Activated CD8-positive, alpha-beta T cell treated with anti-CD3 and anti-CD28 coated beads, Interleukin-2, amount 10 ng/mL, durations not matched to agents 7 days and 5 days (primary cell): ENCODE measurements at places on chromosomes 7 and 10. TPM values are rescaled to one million over a fixed set of nuclear protein-coding genes. Genes with fewer than 3 reads are reported as not detected.

GRCh38 chr10:36067748-36068147, 425.7 kb upstream of the FZD8 start:
- DNase-seq = no peak

DNA sequence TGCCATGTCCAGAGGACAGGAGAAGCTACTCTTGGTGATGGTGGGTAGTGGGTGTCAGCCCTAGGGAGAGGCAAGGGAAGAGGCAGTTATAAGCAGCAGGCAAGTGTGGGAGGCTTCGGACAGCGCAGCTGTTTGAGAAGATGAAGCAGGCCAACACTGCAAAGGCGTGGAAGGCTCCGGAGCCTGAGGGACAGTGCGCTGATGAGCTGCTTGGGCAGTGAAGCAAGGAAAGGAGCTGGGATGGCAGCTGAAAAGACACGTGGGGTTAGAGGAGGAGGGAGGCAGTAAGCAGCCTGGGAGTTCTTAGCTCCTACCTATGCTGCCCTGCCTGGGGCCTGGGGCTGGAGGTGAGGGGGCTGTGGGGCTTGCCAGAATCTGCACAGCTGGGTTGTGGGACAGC, 50.1 kb upstream of the CRTAC1 start:
- no peak for DNase-seq

AGR3 gene
- not detected for total RNA-seq

DNA sequence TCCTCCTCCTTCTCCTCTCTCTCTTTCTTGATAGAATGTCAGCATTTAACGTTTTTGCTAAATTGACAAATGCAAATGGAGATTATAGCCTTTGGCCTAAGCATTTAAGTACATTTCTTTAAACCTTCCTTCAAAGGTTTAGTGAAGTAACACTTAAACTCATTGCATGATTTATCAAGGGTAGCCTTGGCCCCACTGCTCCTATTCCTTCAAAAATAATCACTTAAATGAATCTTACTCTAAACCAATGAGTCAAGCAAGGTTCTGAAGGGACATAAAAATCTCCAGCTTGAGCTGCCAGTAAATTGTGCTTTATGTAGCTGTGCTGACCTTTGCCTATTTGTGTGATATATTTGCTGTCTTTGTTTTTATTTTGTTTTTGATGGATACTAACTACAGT, 358.5 kb upstream of the AKR1E2 start:
- DNase-seq = no peak

- no peak for DNase-seq
These were observed 18.2 kb upstream of the TSPAN33 start for GRCh38 chr7:129126314-129126713.

DNA sequence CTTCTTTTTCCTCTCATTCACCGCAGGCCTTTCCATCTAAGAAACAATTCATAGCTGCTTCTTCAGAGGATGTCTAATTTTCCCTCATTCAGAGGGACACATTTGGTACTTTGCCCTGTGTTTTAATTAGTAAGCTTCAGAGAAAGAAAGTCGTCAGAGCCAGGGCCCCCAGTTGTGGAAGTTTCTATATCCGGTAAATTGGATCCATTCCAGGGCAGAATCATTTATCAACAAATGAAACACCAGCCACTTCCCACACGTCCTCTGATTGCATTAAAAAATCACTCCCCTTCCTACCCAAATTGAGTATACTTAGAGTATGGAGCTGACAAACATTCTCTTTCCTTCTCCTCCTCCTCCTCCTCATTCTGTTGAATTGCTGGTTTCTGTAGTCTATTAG, 205.8 kb upstream of the HDAC9 start:
- no peak for DNase-seq

MKRN1 gene
- 51.5 TPM for total RNA-seq

KBTBD2 gene
- 37.8 TPM for total RNA-seq

GRCh38 chr10:33115738-33116719, 158.0 kb upstream of the ITGB1 start:
- DNase-seq = peak; percentile 39

DNA sequence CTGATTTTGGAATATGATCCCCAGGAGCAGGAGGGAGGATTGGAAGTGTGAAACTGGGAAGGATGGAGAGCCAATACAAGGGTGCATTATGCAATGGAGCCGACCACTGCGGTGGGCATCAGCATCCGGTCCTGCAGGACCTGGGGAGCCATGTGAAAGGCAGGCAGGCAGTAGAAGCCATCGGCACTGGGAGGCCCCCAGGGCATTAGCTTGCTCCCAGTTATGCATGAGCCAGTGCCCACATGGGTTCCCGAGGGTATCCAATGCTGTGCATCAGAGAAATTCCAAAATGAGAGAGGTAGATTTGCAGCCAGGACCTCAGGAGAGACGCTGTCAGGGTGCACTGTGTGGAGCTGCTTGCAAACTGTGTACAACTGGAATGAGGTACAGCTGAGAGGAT, 8.7 kb upstream of the KCP start:
- DNase-seq = no peak

GRCh38 chr10:57689596-57690297, 577.9 kb downstream of the IPMK start:
- no peak for DNase-seq

DNA sequence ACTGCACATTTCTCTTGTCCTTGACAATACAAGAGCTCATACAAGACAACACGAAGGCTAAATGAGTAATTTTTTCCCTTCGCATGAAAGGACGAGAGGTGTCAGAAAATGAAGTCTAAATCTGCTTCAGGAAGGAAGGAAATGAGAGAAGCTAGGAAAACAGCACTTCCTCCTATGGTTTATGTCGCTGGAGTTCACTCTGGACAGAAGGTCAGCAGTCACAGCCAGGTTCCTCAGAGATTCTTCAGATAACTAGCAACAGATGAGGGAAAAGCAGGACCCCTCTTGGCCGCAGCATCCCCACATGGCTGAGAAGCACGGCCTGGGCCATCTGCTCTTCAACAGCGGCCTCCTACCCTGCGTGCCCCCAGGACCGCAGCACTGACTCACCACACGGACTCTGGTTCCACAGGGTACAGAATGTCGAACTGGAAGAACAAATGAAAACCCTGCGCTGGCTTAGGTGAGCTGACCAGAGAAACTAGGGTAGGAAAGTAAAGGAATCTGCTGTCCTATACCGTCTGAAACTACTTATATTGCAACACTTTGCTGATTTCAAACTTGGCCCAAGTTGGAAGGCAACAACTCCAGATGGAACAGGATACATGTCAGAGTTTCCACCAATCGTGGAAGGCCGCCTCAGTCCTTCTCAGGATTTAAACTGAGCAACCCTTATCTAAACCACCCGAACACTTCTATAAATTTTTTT, 26.3 kb downstream of the DNMBP start:
- DNase-seq = no peak

DNA sequence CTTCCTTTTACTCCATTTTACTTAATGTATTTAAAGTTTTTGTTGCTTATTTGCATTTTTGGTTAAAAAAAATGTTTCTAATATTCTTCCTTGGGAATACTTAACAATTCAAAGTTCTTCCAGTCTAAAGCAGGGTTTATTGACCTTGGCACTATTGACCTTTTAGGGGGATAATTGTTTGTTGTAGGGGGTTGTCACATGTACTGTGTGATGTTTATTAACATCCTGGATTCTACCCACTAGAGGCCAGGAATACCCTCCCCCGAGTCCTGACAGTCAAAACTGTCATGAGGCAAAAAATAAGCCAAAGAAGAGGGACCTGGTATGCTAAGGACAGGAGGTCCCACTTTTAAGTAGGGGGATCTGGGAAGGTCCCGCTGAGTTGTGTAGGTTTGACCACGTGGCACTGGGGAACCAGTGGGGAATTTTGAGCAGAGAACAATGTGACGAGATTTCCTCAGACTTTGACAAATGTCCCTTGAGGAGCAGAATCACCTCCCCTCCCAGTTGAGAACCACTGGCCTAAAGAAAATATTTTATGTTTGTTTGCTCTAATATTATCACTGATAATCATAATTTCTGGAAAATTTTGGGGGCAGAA, 178.3 kb upstream of the PRR15 start:
- DNase-seq = no peak

- no peak for DNase-seq
These were observed 154.1 kb upstream of the MTPN start for GRCh38 chr7:136131304-136131630.

NODAL gene
- not detected for total RNA-seq

- DNase-seq = no peak
These were observed 325.4 kb downstream of the GLRX3 start for GRCh38 chr10:130461631-130462030.

DNA sequence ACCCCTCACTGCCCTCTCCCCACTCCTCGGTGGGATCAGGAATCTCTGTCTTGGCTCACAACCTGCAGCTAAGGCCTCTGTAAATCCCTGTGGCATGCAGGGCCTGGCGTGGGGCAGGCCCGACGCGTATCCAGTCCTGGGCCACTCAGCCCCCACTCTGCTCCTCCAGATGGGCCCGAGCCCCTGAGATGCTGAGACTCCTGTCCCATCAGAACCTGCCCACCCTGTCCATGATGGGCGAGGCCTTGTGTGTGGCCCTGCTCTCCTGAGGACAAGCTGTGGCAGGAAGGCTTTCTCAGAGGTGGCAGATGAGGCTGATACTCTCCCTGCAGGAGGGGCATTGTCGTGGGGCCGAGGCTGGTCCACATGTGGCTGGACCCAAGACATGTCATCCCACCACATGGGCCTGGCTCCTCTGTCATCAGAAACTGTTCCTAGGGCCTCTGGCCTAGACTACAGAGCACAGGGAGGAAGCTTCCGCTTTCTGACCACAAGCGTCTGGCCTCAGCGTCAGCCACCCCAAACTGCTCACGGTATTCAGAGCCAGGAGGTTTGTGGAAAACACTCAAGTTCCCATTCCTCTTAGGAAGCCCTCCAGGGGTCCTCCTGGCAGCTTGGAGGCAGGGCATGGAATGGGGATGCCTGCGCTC, 6.0 kb downstream of the ALOX5 start:
- no peak for DNase-seq

GRCh38 chr10:119030421-119031250, 1.1 kb downstream of the NANOS1 start:
- DNase-seq = peak; percentile 69

CYP26C1 gene
- total RNA-seq = 0.10 TPM

NXPH1 gene
- not detected for total RNA-seq

- no peak for DNase-seq
These were observed 176.5 kb upstream of the INHBA start for GRCh38 chr7:41879403-41879802.

DNA sequence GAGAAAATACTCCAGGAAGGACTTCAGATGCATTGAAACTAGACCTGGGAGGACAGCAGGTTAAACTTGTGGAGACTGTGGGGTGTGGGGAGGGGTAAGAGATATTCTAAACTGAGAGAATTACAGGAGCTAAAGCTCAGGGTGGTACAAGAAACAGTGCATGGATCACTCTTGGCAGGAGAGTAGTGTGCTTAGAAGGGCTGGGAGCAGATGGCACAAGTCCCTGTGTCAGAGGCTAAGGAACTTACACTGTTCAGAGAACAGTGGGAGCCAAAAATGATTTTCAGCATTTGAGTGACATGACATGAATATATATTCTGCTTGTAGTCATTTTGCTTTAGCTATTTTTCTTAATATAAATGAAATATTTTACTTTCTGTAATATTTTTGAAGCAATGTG, 36.0 kb upstream of the LAMB1 start:
- no peak for DNase-seq

- DNase-seq = no peak
These were observed 21.8 kb downstream of the DHX32 start for GRCh38 chr10:125859128-125859817.

WEE2 gene
- not detected for total RNA-seq

- no peak for DNase-seq
These were observed 39.4 kb downstream of the SLC16A9 start for GRCh38 chr10:59670269-59670668.

- DNase-seq = peak; percentile 48
These were observed 50.9 kb downstream of the TFAM start for GRCh38 chr10:58436071-58436470.

DNA sequence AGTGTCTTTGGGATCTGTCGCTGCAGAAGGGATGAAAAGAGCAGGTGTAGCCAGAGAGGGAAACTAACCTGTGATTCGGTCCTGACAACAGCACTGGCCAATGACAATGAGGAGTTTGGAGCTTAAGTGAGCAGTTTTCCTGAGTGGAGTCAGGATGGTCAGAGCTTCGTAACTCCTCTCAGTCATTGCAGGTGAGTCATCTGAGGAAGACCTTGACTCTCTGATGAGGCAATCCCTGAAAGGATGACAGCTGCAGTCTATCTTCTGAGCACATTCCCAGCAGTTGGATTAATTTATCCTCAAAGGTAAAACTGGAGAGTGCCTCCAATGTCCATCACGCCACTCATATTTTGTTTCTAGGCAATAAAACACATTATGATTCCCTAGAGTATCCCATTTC, 401.9 kb downstream of the POM121L12 start:
- no peak for DNase-seq

DNA sequence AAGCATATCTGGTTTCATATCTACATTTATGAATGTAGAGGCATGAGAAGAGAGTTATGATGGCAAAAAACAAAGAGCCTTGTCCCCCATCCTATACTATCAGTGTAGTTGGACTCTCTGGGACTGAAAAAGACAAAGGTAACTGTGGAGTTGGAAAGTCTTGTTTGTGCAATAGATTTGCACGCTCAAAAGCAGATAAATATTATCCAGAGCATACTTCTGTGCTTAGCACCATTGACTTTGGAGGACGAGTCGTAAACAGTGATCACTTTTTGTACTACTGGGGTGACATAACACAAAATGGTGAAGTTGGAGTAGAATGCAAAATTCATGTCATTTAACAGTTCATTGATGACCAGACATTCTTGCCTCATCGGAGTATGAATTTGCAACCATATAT, 85.2 kb upstream of the EGFR start:
- no peak for DNase-seq

CFAP46 gene
- total RNA-seq = not detected

IFIT2 gene
- total RNA-seq = 7.3 TPM

DNA sequence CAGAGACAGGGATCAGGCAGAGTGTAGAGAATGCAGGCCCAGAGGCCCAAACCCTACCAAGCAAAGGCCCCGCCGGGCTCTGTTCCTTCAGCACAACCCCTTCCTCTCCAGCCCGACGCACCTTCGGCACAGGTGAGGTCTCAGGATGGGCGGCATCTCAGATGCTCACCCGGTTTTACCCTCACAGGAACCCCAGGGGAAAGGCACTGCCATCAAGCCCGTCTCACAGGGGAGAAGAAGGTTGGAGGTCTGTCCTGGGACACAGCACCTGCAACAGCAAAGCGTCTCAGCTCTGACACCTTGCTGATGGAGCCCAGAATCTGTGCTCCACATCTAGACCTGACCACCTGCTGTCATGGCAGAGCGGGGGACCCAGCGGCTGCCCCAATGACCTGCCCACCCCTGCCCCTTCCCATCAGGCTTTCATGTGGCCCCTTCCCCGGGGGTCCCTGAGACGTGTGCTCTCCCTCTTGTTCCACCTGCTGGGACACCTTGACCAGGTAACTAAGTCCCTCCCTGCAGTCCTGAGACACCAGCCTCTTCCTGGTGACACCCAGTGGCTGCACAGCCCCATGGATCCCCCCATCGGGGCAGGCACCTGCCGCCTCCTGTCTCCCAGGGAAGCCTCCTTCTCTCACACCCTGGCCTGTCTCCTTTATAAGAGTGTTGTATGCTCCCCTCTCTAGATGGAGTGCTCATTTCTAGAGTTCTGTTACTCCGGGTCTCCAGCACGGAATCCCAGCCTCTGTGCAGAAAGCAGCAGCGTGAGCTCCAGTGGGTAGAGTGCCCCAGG, 315.6 kb downstream of the DNAJB6 start:
- no peak for DNase-seq
